EL (cell line): ENCODE measurements at places on chromosomes 1 and 21.

DNA sequence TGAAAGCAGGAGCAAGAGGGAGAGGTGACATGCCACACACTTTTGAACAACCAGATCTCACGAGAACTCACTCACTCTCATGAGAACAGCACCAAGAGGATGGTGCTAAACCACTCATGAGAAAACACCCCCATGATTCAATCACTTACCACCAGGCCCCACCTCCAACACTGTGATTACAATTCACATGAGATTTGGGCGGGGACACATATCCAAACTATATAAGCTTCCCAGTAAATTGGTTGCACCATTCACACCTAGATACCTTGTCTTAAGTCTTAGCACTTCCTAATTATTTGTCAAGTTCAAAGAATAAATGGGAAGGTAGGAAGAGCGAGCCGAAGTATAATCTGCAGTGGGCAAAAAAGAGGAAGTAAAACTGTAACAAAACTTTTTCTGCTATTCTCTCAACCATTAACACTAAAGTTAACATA, 34.3 kb downstream of the AMY1C start:
- DNase-seq: no peak

DNA sequence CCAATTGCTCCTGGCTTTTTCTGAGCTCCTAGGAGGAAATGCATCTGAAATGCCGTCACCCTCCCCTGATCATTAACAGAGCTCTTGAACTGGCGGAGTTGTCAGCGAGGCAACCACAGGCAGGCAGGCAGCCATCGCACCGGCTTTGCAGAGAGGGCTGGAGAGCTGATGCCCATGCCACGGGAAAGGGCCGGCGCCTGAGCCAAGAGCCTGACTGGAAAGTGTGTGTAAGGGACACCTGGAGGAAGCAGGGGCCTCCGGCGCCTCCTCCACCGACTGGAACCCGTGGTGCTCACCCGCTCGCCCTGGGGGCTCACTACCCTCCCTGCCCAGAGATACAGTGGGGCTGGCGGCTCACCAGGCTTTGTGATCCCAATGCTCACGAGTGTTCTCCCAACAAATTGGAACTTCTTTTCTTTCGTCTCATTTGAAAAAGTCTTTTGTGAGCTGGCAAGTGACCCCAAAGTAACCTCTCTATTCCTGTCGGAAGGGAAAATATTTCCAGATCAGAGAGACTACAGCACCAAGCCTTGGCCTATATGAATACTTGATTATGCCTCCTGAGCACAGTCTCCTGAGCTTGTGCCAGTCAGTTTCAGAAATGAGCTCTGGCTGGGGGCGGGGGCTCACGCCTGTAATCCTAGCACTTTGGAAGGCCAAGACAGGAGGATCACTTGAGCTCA, 97.7 kb upstream of the SLC25A33 start:
- no peak for DNase-seq

- DNase-seq: no peak
Measured at GRCh38 chr1:231049121-231049979, 9.3 kb upstream of the FAM89A start.

- no peak for DNase-seq
Measured at GRCh38 chr1:94302497-94302896, 65.1 kb upstream of the ARHGAP29 start.

DNA sequence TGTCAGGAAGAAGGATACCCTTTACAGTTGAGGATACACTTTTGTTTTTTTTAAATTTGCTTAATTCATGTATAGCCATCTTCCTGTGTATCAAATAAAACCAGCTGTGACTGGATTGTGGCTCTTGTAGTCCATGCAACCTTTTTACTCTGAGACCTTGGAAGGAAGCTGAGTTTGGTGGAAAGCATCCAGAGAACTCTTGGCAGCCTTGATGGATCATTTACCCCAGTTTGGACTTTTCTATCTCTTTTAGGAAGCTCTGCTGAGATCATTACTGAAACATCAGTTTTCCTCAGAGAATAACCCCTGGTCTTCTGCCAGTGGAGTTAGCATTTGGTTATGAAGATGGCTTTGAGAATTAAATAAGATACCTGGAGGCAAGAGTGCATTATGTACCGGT, 21.2 kb upstream of the APOBEC4 start:
- DNase-seq: peak; percentile 13

GRCh38 chr1:85320371-85321131, 44.1 kb upstream of the BCL10 start:
- peak; percentile 89 for DNase-seq

DNA sequence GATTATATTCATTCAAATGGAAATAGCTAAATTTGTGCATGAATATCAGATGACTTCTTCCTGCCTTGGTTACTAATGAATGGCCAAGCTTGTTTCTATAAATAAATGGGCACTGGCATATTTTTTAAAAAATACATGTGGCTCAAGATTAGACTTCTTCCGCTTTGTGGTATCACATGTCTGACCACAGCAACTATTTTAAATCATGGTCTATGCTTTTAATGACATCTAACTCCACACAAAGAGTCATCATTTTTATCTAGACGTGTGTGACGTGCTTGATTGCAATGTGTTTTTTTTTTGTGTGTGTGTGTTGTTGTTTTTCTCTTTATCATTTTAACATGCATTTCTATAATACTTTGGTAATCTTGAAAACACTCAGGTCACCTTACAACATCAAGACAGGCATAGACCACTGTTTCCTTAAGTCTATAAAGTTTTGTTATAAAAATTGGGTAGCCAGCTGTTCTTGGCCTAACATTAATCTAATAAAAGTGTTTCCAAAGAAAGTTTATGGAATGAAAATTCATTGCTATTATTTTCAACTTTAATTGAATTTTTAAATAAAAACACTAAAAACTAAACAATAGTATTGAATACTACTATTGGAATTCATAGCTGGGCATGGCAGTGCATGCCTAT, 29.5 kb downstream of the RGS1 start:
- no peak for DNase-seq

DNA sequence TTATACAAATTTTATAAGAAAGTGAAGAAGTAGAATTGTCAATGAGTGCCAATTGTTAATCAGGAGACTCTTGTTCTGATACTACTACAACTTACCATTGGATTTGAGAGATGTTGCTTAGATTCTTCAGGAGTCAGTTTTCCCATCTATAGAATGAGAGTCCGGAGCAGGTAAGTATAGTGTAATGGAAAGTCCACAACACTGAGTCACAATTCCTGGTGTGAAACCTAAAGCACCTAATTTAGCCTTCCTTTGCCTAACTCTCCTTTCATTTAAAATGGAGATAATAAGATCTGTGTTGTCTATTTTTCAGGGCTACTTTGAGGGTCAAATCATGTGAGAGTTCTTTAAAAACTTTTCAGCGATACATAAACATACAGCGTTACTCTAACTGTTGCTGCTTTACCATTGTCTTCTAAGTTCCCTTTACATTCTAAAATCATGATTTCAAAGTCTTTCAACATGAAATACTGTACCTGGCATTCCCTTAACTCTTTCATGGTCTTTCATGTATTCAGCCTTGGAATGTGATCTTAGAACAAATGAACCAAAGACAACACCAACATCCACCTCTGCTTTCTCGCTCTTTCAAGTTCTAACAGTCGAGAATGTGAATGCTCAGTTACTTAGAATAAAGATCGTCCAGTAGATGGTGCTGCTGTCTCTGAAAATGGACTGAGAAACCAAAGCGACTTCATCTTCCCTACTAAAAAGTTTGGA, 90.9 kb downstream of the SLC30A10 start:
- peak; percentile 52 for DNase-seq

DNA sequence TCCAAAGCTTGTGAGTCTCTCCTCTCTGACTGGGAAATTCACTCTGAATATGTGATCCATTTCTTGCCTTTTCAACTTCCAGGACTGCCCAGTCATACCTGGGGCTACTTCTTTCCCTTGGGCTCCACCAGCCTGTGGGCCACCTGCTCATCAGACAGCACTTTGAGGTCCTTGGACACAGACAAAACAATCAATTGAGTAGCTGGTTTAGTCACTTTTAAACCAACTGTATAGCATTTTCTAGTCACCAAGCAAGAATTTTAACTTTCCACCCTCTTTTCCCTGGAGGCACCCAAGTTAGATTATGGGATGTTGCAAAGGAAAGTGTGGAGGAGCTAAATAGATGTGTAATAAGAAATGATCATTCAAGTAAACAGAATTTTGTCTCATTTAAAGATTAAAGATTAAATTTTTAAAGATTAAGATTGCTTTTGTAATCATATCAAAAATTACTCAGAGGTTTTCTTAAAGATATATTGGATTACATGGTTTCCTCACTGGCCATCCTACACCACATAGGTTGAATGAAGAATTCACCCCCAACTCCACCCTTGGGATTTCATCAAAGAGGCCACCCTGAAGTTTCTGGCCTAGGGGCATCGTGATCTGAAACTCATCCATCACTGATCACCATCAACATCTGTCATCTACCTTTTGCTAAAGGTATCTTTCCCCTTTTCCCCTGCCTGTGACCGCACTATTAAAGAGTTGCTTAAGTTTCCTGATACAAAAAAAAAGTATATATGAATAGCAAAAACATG, 219.2 kb upstream of the NR5A2 start:
- peak; percentile 22 for DNase-seq

DNA sequence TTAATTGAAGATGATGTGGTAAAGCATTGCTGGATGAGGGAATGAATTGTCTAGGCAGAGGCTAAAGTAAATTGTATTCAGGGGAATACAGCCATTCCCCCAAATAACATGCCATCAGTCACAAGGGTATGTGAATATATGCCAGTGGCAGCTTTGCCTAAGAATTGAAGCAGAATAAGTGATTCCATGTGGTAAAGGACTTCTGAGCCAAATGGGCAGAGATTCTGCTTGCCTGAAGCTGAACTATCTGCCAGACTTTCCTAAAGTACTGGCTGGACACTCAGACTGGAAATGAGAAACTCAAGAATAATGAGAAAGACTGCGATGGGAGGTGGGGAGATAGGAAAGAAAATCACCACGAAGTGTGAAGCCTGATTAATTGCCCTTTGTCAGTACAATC, 2.4 kb downstream of the LIX1L start:
- DNase-seq: no peak

GRCh38 chr1:177600936-177601335, 368.9 kb downstream of the SEC16B start:
- no peak for DNase-seq

DNA sequence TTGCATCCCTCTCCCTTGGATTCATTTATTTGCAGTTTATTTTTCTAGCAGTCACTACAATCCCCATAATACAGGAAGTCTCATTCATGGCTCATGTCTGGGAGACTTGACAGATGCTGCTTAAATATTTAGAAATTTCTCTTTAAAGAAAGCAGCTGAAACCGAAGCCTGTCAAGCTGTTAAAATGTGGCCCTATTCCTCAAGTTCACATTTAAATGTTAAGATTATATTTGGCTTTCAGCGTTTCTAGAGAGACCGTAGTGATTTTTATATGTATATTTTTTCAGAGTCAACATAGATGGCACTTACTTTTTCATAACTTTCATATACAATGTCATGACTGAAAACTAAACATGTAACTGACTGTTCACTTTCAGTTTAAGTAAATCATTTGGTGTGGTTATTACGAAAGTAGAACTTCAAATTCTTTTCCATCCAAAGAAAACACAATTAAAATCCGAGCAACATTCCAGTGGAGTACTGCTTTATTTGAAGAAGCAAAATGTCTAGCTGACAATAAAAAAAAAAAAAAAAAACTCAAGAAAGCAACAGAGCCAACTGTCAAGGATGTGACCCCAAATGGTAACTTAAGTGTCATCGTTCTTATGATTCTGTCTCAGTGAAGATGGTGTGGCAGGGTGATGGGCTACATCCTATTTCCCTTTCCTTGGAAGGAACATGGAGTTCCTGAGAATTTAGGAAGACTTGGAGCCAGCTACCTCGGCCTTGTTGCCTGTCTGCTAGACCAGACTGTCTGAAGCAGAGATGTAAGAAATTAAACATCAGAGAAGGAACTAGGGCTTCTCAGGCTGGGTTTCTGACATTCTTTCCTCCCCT, 37.8 kb downstream of the MIS18A start:
- DNase-seq: no peak

DNA sequence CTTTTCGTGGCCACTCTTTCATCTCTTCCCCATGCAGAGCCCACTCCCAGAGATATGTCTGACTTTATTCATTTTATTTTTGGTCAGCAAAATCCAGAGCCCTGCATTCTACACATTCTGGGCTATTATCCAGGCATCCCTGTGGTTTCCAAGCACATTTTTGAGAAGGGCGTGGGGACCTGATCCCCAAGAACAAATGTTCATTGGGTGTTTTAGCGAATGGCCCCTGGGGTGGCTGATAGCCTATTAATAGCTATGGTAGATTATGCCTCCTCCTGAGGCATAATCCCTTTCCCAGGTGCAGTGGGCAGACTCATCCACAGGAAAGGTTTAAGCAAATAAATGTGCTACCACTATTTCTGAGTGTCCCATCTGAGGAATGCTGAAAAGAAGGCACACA, 511.8 kb upstream of the USP24 start:
- peak; percentile 92 for DNase-seq

DNA sequence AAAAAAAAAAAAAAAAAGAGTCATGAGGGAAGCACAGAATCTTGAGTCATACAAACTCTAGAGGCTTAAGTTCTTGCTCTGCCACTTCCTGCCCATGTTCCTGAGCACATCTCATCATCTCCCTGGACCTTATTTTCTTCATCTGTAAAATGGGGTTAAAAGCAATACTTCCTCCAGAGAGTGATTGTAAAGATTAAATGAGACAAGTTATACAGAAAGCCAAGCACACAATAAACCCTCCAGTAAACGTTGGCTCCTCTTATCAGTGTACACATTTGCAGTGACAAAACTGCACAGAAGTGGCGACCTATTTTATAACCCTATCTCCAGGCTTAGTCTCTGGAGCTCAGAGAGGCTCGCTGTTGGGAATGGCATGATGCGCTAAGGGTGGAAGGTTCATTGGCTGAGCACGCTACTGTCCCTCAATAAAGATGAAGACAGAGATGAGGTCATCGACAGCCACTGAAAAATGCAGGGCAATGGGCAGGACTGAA, 82.1 kb downstream of the RRAGC start:
- DNase-seq: no peak

DNA sequence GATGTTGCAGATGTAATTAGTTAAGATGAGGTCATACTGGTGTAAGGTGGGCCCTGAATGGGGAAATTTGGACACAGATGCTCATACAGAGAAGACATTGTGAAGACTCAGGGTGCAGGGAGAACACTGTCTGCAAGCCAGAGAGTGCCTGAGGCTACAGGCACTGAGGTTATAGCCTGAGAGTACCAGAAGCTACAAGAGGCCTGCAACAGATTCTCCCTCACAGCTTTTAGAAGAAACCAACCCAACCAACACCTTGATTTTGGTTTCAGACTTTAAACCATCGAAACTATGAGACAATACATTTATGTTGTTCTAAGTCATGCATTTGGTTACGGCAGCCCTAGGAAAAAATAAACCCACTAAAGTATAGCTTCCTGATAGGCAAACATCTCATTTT, 321.7 kb upstream of the USP25 start:
- DNase-seq: no peak
